Iris pigment epithelial cell (primary cell): ENCODE measurements at places on chromosomes 5 and 9.

GRCh38 chr9:129273136-129273895 is 95.3 kb upstream of the IER5L start:
- no peak for DNase-seq

GRCh38 chr5:148970228-148970627 is 92.6 kb downstream of the SH3TC2 start:
- DNase-seq = no peak

GRCh38 chr5:133267601-133268000 is 215.8 kb downstream of the HSPA4 start:
- no peak for DNase-seq

DNA sequence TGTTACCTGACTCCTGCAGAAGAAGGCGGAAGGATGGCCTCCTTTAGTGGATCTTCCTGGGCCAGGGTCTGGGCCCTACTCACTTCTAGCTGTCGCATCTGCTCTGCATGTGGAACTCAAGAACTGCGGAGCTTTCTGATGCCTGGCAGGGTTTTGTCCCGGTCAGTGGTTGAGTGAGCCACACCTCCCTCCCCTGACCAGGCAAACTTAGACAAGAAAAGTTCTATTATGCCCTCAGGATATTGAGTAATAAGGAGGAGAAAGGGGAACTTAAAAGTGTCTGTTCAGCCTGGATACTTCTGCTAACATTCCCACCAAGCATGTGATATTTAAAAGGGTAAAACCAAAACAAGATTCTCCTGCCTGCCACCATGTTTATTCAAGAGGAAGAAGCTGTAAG is at the start of gene FYB1:
TSS of gene FYB1 (minus strand) at position 127 of the 400 bp plus-strand sequence. CDS start 16,603 bp downstream, outside the sequence.
- DNase-seq = no peak

DNA sequence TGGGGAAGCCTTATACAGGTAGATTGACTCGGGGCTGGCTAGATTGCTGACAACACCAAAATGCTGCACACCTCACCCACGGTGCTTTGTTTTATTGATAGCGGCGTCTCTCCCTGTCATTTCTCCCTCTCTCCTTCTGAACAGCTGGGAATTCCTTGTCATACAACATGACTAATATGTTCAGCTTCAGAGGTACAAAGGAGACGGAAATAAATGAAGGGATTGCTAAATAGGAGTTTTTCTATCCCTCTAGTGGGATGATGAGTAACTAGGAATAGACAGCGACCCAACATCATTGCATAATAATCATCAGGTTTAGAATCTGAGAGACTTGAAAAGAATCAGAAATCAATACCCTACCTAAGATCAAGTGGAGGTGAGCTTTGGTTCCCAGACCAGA is 337.7 kb upstream of the PANK3 start:
- DNase-seq = no peak

DNA sequence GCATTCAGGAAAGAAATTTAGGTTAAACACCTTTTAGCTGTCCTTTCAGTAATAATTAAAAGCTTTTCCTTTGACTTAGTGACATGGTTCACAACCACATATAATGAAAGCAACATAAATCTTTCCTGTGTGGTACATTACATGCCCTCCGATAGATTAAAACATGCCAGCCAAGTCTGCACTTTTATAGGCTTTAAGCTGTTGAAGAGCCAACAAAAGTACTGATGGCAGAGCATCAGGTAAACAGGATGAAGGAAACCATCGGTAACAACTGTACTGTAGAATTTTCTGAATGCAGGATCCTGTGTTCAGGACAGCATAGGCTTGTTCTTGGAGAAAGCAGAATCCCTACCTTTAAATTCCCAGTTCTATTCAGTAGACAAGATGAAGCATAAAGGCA is 226.6 kb downstream of the MLLT3 start:
- no peak for DNase-seq

DNA sequence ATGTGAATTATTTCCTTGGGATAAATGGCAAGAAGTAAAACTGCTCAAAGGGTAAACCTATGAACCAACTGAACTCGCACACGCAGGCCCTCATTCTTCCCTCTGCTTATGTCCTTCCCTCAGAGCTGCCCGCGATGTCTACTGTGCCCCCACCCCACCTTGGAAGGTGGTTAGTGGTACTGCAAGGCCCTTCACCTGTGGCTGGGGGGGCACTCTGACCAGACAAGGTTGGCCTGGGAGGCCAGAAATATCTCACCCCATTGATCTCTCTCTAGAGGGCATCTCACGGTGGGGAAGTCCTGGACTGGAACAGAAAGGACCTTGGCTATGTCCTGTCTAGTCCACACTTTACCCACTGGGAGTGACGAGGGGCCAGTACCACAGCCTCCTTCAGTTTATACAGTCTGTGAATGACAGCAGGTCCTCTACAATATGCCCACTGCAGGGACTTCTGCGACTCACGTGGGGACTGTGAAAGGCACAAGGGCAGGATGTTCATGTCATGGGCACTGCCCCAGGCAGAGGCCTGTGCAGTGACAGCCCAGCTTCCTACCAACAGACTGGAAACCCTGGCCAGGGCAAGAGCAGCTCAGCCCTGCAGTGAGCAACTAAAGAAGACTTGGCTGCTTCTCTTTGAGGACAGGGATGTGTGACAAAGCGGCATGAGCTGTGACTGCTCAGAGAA is 56.8 kb upstream of the SYNPO start:
- DNase-seq = no peak

GRCh38 chr9:85178474-85178873 is 508.9 kb downstream of the NTRK2 start:
- no peak for DNase-seq

DNA sequence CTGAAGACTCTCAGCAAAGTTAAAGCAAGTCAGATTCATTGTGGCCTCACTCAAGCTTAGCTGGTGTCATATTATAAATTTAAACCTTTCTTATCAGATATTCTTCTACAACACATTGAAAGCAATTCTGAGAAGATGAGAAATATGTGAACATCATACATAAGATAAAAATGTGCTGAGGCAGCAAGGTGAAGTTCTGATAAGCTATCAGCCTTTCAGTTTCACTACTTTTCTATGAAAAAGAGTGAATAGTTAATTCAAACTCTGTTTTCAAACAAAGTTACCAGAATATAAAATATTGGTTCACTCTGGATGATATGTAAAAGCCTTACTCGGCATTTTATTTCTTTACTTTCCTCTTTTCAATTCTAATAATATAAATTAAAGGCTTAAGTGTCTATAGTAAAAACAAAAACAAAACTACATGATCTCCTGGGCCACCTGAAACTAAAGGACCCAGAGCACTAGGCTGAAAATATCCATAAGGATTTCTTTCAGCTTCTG is 824.4 kb downstream of the MTRR start:
- DNase-seq = no peak

GRCh38 chr9:130682421-130683121 is 11.0 kb upstream of the EXOSC2 start:
- peak; percentile 65 for DNase-seq

DNA sequence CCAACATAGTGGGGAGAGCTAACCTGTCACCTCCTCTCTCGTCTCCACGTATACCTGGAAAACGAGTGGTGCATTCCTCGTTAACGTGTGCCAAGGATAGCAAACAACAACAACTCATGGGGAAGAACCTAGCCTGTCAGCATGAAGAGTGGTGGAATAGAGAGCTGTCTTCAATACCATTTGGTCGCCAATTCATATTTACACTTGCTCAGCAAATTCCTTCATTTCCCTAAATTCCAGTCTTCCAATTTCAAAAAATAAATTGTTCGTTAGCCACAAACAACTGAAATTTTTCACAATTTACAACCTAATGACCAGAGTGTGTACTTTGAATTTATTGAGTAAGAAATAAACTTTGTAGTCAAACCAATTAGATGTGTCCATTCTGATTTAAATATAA is 344.8 kb downstream of the NTRK2 start:
- no peak for DNase-seq

- DNase-seq = no peak
These were observed 536.4 kb downstream of the RASEF start for GRCh38 chr9:82526577-82526976.

DNA sequence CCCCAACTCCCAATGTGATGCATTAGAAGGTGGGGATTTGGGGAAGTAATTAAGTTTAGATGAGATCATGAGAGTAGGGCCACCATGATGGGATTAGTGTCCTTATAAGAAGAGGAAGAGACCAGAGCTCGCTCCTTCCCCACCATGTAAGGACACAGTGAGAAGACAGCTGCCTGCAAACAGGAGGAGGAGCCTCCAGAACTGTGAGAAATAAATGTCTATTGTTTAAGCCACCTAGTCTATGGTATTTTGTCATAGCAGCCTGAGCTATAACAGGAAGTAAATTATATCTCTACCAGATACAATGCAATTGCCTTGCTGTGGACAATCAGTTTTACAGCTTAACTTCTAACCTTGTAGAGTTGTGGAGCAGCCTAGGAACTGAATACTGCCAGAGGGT is 58.0 kb downstream of the ANKRD33B start:
- DNase-seq = no peak

GRCh38 chr5:52786949-52787599 is 642 bp upstream of the ITGA1 start:
- no peak for DNase-seq

- DNase-seq = peak; percentile 65
These were observed 34.3 kb downstream of the NFIB start for GRCh38 chr9:14279671-14280070.

GRCh38 chr9:134630861-134631260 is 10.7 kb upstream of the COL5A1 start:
- DNase-seq = no peak

DNA sequence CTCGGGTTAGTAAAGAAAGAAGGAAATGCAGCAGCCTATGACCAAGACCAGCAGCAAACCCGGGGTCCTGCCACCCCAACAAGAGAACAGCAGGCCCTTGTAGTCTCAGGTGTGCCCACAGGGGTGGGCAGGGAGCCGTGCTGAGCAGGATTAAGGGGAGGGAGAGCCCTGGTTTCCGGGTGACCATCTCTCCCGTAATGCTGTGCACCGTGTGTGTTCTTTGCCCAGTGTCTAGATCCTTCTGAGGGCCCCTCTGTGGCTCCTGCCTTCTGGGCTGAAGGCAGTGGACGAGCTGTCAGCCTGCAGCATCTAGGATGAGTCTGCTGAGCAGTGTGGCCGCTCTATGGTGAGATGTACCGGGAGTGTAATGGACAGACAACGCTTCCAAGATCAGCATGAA is 12.7 kb upstream of the PLEKHG4B start:
- DNase-seq = no peak

GRCh38 chr9:78035383-78035993 is 3.9 kb upstream of the GNAQ start:
- DNase-seq = peak; percentile 84

DNA sequence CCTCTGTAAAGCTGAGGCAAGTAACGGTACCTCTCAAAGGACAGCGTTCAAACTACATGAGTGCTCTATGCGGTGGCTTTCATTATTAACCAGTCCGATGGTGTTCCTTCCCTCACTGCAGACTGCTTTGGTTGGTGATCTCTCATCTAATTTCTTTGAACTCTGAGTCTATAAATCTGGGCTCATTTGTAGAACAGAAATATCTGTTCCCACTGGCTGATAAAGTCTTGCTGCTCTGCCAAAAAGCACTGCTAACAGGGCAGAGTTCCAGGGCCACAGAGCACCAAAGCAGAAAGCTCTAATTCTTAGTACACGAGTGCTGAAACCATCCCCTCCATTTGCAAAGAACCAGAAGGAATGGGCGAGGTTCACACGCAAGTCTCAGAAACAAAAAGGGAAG is 81.9 kb downstream of the MED27 start:
- DNase-seq = peak; percentile 39

DNA sequence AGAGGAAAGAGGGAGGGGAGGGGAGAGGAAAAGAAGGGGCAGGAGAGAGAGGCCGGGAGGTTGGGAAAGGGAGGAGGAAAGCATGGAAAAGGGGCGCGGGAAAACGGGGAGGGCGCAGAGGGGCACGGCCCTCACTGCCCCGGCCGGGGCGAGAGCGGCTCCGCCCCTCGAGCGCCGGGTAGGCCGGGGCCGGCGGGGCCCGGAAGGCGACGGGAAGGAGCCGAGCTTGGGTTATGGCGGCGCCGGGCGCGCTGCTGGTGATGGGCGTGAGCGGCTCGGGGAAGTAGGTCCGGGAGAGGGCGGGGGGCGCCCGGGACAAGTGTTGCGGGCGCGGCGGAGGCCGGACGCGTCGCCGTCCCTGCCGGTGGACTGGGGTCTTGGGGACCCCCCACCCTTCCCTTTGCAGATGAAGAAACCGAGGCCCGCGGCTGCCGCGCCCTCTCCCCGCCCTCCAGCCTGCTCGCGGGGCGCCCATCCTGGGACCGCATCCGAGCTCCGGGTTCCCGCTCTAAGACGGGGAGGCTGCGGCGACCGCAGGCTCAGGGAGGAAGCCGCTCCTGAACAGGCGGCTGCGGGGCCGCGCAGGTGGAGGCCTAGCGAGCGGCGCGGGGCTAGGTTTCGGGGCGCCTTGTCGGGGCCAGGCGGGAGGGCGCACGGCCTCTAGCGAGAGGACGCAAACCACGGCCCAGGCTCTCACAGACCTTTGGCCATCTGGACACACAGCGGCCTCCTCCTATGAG is at the start of gene IDNK:
TSS of gene IDNK (plus strand) at position 205 of the 740 bp plus-strand sequence. CDS start at position 234, 29 bp downstream.
- peak; percentile 46 for DNase-seq

- no peak for DNase-seq
These were observed 153.3 kb downstream of the SLF1 start for GRCh38 chr5:94771742-94772141.

- no peak for DNase-seq
These were observed 43.9 kb upstream of the HMGCS1 start for GRCh38 chr5:43357067-43357466.

- DNase-seq = no peak
These were observed 151.2 kb upstream of the RUSC2 start for GRCh38 chr9:35338561-35339274.

DNA sequence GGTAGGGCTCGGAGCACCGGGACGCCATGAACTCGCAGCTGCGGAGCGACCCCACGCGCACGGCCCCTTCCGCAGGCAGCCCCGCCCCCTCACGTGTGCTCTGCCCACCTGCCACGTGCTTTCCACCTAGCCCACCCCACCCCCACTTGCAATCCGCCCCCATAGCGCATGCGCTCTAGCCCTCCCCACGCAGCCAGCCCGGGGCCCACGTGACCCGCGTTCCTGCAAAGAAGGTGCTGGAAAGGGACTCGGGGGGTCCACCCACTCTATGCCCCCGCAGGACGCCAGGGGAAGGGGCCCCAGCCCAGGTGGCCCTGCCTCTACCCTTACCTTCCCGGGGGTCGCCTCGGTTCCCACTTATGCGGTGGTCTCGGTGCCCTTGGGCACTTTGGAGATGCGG is at the start of gene SOHLH1:
TSS of gene SOHLH1 (minus strand) at position 42 of the 400 bp plus-strand sequence. CDS start at position 28, 14 bp downstream.
- no peak for DNase-seq

DNA sequence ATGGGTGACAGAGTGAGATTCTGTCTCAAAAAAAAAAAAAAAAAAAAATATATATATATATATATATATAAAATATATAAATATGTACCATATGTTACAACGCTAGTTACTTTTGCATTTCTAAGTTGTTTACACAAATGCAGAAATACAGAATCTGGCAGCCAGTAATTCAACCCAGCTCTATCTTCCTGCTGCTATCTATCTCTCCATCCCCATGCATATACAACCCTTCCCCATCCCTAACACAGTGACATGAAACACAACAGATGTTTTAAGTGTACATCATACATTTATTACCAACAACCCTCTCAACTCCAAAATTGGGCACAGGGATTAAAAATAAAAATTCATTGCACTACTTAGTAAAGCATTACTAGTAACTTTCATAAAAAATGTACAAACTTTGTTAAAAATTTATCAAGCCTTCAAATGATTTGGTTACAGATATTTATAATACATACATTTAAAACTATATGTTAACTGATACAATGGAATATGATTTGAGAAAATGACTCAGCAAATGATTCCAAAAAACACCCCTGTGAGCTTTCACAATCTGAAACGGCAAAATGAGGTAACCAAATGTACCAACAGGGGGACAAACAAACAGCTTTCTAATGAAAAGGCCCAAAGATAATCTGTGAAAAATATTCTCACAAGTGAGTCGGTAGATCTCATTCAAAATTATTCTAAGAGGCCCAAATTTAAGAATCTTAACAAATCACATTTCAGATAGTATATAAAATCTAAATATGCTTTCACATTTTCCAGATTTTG is 63.8 kb downstream of the RNF38 start:
- DNase-seq = peak; percentile 46
